ENCODE measurements at places on chromosomes 11 and 22.

DNA sequence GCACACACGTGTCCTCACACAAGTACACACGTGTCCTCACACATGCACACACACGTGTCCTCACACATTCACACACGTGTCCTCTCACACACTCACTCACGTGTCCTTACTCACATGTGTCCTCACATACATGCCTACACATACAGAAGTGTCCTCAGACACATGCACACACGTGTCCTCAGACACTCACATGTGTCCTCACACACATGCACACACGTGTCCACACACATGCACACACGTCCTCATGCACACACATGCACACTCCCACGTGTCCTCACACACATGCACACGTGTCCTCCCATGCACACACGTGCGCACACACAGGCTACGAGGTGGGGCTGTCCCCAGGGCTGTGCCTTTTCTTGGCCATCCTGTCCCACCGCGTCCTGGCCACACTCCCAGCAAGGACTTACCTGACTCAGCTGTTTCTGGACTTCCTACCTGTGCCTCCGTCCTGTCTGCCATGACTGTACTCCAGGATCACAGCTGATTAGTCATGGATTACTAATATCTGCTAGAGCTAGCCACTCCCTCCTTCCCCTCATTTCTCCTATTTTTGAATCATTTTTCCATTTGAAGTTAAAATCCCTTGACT lies 990.2 kb downstream of the BRD1 start:
- DNase-seq: no peak

GRCh38 chr11:77198440-77198849 lies 70.4 kb downstream of the MYO7A start:
- DNase-seq: no peak

- no peak for DNase-seq
Measured at GRCh38 chr22:31185056-31185455, 25.1 kb downstream of the RNF185 start.

DNA sequence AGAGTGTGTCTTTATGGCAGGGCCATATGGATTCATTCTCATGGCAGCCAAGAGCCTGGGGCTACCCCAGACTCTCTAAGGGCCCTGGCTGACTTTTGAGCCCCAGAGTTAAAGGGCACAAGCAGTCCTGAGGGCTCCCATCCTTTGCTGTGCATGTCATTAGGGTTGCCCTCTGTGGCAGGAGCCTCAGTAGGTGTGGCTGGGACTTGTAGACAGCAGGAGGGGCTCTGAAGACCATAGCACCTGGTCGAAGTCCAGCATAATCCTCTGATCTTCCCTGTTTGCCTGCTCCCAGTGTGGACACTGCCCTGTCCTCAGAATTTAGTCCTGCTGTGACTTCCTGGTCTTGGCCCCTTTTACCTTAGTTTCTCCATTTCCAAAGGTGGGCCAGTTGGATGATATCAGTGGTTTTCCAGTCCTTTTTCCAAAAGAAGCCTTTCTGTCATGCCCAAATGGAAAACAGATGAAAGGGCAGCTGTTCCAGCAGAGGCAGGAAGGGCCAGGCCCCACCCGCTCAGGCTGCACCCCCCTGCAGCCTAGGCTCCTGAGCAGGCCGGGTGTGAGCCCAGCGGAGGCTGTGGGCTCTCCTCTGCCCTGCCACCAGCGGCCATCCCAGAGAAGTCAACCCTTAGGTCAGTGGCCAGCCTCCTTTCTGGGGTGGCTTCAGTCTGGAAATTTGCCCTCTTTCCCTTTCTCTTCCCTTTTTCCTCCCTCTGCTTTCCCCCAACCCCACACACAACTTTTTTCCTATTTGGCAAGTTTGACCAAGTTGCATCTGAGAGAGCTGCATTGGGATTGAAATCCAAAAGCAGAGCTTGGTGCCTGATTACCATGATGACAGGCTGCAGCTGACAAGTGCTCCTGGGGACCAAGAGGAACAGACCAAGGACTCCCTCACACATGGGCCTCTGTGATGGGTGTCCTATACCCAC lies 32.8 kb upstream of the SUSD2 start:
- DNase-seq: no peak

DNA sequence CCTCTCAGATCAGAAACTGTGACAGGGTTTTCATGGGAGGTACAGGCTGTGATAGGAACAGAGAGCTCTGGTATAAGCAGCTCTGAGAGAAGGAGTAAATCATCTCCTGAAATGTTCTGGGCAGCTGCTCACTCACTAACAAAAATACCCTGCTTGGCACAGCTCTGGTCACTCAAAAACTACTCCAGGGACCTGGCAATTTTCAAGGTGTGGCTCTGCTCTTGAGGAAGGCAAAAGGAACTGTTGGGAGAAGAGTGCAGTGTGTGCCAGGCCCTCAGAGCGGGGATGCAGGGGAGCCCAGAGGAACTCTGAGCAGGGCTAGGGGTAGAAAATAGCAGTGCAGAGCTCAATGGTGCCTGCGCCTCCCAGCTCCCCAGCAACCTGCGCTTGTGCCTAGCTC lies 180.5 kb upstream of the ZBED5 start:
- DNase-seq: no peak

- no peak for DNase-seq
Measured at GRCh38 chr11:7495882-7496551, 10.7 kb downstream of the OLFML1 start.

- DNase-seq: peak; percentile 21
Measured at GRCh38 chr22:50303848-50304527, 3.5 kb downstream of the PLXNB2 start.

- DNase-seq: no peak
Measured at GRCh38 chr11:69370984-69371709, 77.2 kb downstream of the MYEOV start.

DNA sequence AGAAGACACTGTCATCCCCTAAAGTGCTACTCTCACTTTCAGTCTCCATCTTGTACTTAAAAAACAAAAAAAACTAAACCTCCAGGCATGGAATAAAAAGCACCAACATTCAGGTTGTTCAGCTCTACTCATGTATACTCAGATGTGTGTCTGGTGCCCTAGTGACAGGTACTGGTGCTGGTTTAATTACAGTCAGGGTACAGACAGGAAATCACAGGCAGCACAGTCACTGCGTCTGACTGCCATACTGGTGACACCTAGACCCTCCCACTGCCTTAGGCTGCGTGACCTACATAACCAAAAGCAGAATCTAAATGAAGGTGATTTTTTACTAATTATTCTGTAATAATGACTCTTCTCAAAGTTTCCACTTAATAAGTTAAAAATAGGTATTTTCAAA lies at the start of gene ARHGAP32:
Gene ARHGAP32, minus strand, starts transcription at position 176 of the 400 bp plus-strand sequence. Its CDS starts 127 bp downstream, at position 49.
- no peak for DNase-seq

DNA sequence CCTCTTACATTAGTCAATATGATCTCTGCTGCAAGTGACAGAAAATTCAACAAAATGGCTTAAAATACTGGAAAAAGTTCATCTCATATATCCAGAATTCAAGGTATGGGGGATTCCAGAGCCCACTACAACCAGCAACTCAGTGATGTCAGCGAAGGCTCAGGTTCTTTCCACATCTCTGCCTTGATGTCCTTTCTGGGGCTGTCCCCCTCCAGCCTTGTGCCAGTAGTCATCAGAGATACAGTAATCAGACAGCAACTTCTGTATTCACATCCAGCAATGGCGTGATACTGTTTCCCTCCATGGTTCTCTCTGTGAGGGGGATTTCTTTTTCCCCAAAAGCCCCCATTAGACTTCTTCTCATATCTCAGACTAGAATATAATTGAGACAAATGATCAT lies 103.4 kb upstream of the USP47 start:
- no peak for DNase-seq

GRCh38 chr11:114501901-114502300 lies 57.8 kb downstream of the NXPE1 start:
- no peak for DNase-seq

DNA sequence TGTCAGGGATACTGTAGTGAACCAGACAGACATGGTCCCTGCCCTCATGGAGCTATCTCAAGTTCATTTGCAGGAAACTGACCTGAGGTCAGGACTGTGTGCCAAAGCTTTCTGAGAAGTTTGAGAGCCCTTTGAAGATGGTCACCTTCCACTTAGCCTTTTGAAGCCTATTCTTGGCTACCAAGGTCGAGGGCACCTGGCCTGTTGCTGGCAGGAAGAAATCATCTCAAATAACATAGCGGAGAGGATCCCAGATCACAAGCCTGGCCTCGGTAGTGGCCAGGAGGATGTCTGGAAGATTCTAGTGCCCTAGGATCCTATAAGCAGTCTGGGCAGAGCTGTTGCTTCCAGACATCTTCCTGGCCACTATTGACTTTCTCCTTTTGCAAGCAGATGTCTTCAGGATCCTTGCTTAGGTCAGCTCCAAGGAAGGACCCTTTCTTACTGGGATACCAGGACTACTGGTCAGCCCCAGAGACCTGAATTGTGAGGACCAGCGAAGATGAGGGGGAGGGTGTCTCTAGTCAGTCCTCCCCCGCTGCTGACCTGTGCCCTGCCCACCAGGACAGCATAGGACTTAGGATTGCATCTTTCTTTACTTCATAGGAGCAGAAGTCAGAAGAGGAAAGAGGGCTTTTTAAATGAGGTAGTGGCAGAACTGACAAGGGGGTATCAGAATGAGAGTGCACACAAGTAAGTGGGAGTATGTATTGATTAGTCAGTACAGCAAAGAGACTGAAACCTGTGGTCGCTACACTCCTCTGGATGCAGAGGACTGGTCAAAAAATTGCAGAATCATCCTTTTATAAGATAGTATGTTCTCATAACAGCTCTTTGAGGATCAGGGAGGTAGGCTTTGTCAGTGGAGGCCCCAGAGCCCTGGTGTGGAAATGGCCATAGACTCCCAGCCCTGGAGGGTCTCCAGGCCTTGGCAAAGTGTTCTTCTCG lies 94.8 kb downstream of the TEAD1 start:
- no peak for DNase-seq

GRCh38 chr11:57345555-57346211 lies 7.5 kb downstream of the P2RX3 start:
- peak; percentile 72 for DNase-seq

DNA sequence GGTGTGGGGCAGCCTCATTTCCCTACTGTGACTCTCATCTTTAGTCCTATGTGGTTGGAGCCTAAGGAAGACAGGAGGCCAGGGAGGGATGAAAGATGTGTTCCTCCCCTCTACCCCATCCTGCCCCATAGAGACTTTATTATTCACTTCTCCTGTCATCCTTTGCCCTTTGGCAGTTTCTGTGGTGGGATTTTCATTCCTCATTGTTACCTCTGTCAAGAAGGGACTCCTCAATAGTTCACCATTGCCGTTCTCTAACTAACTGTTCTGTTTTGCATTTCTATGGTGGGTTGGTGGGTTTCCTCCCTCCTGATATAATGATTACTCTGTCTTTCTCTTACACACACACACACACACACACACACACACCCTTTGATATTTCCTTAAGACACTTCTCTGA lies 202.3 kb downstream of the DSCAML1 start:
- DNase-seq: no peak

DNA sequence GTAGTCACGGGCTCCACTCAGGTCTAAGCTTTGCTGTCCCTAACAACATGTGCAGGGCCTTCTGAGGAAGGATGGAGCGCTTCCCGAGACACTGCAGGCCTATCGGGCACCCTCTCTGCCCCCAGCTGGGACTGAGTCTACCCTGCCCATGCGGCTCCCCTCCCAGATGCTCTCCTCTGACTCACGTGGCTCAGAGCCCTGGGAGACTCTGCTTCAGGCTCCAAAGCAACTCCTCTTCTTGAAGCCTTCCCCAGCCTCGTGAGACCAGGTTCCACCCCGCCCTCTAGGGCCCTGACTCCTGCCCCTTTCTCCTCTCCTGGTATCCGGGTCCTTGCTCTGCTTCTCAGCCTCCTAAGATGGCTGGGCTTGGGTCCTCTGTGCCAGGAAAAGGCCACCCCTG lies 28.4 kb upstream of the ARFGAP3 start:
- DNase-seq: no peak

DNA sequence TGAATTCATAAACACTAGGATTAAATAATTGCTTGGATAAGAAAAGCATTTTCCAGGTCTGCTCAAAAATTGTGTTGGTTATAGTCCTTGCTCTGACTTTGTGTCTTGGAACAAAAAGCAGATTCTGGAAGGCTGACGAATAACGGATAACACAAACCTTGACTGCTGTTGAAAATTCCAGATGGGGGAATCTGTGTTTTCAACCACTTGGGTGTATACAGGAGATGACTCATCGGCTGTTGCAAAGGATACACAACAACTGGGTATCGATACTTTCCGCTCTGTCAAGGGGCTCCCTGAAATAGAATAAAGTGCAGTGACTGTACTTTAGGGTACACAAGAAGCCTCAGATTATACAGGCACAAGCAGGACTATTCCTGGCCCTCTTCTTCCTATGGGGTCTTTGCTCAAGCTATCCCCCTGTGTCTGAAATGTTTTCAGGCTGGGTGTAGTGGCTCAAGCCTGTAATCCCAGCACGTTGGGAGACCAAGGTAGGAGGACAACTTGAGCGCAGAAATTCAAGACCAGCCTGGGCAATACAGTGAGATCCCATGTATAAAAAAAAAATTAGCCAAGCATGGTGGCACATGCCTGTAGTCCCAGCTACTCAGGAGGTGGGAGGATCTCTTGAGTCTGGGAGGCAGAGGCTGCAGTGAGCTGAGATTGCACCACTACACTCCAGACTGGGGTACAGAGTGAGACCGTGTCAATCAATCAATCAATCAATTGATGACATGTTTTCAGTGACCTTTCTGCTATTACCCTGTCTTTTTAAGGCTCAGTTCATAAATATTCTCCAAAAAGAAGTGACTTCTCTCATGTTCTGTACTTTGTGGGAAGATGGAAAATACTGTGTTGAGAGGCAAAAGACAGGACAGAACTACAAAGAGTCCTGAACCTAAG lies 48.6 kb upstream of the UCP3 start:
- no peak for DNase-seq

DNA sequence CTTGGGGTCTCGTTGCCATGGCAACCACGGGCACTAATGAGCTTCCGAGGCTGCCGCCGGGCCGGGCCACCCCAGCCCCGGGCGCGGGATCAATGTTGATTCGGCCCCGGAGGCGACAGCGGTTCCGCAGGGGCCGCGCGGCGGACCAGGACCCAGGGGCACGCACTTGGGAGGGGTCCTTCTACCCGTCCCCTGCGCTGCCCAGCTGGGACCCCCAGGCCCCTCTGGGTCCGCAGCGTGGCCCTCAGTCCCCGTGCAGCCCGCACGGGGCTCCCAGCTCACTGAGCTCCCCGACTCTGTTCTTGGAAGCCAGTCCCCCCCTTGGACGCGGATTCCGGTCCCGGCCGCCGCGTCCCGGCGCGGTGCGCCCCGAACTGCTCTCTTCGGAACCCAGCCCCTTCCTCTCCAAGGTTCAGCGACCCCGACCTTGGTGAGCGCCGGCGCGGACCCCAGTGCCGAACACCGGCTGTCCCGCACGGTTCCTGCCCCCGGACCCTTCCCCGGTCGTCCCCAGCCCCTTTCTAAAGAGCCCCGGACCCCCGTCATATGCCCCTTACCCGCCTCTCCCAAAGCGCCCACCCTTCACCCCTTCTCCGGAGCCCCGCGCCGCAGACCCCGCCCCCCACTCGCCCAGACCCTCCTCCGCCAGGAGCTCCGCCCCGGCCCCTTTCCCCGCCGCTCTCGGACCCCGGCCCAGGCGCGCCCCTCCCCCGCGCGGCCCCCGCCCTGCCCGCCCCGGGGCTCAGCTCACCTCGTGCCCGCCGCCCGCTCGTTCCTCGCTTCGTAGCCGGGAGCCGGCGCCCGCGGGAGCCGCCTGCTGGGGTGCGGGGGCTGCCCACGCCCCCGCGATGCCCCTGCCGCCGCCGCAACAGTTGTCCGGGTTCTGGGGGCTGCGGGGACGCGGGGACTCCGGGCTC lies 18.3 kb upstream of the SHISAL1 start:
- DNase-seq: no peak

- DNase-seq: no peak
Measured at GRCh38 chr11:111833524-111833923, 37.9 kb downstream of the ALG9 start.

- no peak for DNase-seq
Measured at GRCh38 chr11:19938866-19939265, 221.4 kb downstream of the DBX1 start.

- DNase-seq: no peak
Measured at GRCh38 chr11:78981153-78981552, 406.5 kb upstream of the NARS2 start.
